ENCODE measurements at places on chromosomes 4 and X.

- DNase-seq, result no peak
Measured at GRCh38 chrX:145552643-145553042, 265.0 kb upstream of the SLITRK2 start.

GRCh38 chr4:149823769-149824221, 8.2 kb upstream of the IQCM start:
- DNase-seq, result no peak

DNA sequence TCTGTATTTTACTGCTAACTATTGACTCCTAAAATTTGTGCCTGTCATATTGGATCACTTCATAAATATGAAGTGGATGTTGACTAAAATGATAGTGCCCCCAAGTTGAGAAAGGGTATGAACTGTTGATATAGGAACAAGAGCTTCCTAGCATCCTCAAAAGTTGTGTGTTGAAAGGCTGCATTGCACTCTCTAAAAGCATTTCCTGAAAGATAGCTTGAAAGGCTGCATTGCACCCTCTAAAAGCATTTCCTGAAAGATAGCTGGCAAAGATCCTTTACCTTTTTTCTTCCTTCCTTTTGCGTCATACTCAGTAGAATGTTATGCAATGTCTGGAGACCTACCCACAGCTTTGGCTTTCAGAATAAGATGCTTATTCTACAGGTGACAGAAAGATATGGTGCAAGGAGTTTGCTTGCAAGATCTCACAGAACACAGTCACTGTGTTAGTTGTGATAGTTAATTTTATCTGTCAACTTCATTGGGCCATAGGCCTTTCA, 274.6 kb upstream of the GALNTL6 start:
- no peak for DNase-seq

GRCh38 chr4:162157241-162157640, 6.6 kb downstream of the FSTL5 start:
- DNase-seq, result no peak

DNA sequence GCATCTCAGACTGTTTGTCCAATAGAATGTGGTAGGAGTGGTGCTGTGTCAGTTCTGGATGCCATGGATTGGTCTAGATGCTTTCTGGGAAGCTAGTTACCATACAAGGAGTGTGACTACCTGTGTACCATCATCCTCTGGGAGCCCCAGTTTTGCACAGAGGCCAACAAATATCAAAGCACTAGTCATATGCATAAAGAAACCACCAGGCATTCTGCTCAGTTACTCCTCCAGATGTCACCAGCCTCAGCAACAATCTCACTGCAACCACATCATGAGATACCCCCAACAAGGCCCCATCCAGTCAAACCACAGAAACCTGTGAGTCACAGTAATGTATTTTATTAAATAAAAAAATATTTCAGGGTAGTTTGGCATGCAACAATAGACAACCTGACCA, 435.8 kb upstream of the CPEB2 start:
- DNase-seq, result no peak

- DNase-seq, result no peak
Measured at GRCh38 chr4:88010966-88011365, 3.5 kb downstream of the PKD2 start.

- DNase-seq, result no peak
Measured at GRCh38 chr4:182293691-182294255, 50.6 kb downstream of the TENM3 start.

DNA sequence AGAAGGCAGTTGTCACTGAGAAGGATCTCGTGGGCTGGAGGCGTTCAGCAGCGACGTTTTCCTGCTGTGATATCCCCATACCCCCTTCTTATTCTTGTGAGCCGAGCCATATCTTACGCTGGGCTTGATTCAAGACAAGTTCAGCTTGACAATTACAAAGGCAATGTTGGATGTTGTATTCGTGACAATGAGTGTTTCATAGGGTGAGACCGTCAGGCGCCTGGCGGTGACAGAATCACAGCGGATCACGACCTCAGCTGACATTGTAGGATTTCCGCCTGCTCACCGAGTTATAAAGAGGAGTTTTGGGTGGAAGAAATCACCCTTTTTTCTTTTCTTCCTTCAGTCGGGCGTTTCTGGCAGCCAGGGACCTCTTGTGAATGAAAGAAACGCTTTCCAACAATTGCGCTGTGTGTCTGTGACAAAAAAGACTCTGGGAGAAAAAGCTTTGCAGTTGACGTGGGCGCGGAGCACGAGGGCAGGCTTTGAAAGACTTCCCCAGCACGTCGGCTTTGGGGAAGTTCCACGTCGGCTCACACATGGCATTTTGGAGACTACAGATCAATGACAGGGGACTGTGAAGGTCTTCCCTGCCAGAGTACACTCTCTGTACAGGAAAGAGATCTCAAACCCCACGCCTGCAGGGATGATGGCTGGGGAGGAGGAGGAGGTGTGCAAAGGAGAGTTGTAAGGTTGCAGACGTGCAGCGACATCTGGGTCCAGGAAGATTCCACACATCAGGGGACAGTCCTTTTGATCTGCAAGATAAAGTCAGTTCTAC, 135.4 kb downstream of the CRLF2 start:
- no peak for DNase-seq

- no peak for DNase-seq
Measured at GRCh38 chr4:67762086-67762485, 7.9 kb upstream of the GNRHR start.

DNA sequence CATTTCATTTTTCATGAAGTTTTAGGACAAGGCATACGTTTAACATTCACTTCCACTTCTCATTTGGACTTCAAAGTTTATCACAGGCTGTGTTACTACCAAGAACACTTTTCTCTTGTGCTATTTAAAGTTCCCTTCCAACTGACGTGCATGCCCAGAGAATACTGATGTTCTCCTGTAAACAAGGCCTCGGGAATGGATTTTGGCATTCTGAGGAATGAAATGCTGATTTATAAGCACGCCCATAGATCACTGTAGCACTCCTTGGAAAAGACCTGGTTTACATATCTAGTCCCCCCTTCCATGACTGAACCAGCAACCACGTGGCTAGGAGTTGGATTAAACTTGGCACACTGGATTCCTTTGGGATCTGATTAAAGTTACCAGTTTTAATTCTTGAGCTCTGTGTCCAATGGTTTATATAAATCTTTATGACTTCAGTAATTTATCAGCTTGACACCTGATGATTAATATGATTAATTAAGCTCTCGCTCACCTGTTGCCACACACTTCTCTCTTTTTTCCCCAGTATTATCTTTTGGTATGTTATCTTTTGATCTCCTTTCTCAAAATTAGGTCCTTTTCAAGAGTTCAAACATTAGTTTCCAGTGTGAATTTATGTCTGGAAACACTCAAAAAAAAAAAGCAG, 122.4 kb upstream of the HAND2 start:
- no peak for DNase-seq
